GM12864 (cell line): ENCODE measurements at places on chromosomes 6 and 20.

- no peak for DNase-seq
These were observed 16.1 kb downstream of the BPIFB1 start for GRCh38 chr20:33299111-33299603.

GRCh38 chr6:113556775-113557174 is 300.4 kb upstream of the MARCKS start:
- no peak for DNase-seq

DNA sequence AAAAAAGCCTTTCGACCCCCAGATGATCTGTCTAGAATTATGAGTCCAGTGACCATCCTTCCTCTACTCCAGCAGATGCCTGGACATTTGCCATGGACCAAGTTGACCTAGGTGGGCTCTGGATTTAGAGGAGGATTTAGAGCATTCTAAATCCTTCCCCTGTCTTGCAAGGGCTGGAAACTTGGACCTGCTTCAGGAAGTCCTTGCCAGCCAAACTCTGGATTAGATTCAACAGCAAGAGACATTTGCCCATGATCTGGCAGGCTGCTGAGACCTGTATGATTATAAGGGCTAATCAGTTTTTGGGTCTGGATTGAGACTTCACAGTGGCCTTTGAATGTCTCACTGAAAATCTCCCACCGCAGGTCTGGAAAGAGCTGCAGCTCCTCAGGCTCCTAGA is 13.1 kb upstream of the HDGFL1 start:
- no peak for DNase-seq

DNA sequence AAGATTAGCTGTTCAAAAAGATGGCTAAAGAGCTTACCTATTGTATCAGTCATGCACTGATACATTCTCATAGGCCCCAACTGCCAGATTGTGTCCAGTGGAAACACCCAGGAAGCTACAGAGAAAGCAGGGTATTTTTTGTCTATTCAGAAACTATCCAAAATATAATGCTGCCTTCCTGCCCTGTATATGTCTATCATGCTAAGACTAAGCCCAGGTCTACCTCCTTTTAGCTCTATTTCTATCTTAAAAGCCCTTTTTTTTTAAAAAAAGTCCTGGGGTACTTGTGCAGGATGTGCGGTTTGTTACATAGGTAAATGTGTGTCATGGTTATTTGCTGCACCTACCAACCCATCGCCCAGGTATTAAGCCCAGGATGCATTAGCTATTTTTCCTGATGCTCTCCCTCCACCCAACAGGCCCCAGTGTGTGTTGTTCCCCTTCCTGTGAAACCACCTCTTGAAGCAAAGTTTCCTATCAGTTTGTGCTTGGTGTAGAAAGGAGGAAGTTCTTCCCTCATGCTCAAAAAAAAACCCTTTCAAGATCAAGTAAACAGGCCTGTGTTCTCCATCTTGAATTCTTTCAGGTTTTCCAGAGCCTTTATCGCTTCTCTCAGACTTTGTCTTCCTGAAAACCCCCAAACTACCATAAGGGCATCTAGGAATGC is 514 bp downstream of the DEFB129 start:
- no peak for DNase-seq

- DNase-seq = no peak
These were observed 30.7 kb downstream of the NCR2 start for GRCh38 chr6:41366150-41366549.

DNA sequence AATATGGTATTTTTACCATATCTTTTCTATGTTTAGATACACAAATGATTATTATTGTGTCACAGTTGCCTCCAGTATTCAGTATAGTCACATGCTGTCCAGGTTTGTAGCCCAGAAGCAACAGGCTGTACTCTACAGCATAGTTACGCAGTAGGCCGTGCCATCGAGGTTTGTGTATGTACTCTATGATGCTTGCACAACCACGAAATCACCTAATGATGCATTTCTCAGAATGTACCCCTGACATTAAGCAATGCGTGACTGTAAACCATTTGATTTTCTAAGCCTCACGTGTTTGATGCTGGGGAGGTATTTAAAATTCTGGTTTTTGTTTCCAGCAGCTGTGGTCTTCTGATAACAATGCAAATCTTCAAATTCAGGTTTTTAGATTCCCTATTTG is 207.6 kb downstream of the UST start:
- DNase-seq = no peak

DNA sequence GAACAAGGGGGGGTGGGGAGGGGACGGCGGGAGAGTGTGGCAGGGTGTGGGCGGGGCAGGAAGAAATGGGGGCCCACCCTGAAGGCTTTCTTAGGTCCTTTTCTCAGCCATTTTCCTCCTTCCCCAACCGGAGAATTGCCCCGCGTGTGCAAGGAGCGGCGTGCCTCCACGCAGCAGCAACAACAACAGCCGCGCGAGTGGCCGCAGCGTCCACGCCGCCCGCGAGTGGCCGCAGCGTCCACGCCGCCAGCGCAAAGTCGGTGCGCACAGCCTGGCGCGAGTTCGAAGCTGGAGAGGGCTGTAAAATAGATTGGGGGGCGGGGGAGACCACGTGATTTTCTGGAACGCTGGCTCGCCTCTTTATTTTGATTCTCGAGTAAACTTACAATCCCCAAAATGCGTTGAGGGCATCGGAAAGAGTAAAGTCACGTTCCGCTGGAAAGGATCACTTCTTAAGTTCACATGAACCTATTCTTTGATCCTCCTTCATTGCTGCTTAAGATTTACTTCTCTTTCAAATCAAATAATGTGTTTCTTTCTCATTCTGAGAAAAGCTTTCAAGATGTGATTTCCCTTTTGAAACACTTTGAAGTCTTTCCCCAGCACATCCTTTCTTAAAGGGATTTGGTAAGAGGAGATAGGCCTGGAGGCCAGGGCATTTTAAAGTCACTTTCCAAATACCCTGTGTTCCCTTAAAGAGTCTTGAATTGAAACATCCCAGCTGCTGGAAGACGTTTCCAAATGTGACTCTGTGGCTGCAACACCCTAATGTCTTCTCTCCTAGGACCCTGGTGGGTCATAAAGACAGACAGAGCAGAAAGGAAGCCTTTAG is 66.7 kb upstream of the ZNF217 start:
- no peak for DNase-seq

DNA sequence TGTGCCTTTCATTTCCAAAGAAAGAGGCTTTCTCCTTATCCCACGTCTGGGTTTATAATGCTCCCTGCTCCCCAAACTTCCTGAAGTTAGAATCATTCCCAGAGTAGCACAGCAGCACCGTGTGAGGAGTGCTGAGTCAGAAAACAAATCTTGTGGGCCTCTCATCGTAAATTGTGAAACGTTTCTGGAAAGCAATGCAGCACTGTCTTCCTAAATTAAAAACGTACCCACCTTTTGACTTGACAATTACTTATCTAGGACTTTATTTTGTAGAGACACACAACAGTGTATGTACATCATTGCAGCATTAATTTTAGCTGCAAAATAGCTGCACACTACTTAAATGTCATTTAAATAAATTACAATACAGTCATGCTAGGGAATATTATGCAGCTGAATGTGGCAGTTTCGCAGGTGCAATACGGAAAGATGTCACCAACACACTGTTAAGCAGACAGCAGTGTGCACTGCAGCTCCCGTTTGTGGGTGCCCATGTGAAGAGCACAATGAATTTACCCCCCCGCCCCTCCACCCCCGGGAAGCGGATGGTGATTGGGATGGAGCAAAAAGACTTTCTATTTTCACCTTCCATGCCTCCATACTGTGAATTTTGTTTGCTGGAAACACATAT is 30.8 kb downstream of the RRBP1 start:
- no peak for DNase-seq

- DNase-seq = no peak
These were observed 24.7 kb downstream of the KCNK17 start for GRCh38 chr6:39289490-39289889.

GRCh38 chr20:36367907-36368799 is 62.0 kb downstream of the DLGAP4 start:
- DNase-seq = no peak

- DNase-seq = no peak
These were observed 5.0 kb downstream of the PLN start for GRCh38 chr6:118553132-118553531.

DNA sequence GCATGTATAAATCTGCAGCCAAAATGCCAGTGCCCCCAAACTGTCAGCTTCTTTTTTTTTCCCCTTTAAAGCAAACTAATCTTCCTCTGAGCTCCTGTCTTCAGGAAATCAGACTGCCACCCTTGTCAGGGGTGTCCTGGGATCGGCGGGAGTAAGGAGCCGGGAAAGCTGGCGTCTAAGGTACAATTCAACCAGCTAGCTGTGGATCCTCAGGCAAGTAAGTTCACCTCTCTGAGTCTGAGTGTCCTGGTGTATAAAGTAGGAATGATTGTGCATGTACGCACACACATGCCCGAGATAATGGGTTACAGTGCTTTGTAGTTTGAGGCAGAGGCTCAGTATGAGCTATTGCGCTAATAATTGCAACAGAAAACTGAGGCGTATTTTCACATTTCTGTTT is 98.3 kb downstream of the ANKRD60 start:
- no peak for DNase-seq
